Amniotic epithelial cell (primary cell): ENCODE measurements at places on chromosomes 3 and 15.
A peak's percentile ranks its signal among the peaks of the same experiment; 100 is the strongest.

- DNase-seq: peak; percentile 22
Measured at GRCh38 chr15:87326269-87326668, 930.3 kb downstream of the NTRK3 start.

DNA sequence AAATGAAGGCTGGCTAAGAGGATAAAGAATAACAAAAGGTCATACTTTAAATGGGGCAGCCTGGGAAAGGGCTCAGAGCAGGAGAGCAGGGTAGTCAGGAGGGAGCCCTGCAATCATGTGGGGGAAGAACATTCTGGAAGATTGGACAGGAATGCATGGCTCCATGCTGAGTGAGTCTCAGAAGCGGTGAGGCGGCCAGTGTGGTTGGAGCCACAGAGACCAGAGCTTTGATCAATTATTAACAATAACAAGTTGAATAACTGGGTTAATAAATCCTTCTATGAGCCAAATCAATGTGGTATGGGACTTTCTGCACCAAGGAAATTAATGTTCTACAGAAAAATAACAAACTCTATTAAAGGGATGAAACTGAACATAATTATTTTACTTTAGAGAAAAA, 57.9 kb upstream of the DCUN1D1 start:
- no peak for DNase-seq

GRCh38 chr15:97350813-97351212, 609.7 kb upstream of the ARRDC4 start:
- DNase-seq: no peak

- DNase-seq: no peak
Measured at GRCh38 chr3:139533781-139534454, 5.6 kb downstream of the RBP1 start.

DNA sequence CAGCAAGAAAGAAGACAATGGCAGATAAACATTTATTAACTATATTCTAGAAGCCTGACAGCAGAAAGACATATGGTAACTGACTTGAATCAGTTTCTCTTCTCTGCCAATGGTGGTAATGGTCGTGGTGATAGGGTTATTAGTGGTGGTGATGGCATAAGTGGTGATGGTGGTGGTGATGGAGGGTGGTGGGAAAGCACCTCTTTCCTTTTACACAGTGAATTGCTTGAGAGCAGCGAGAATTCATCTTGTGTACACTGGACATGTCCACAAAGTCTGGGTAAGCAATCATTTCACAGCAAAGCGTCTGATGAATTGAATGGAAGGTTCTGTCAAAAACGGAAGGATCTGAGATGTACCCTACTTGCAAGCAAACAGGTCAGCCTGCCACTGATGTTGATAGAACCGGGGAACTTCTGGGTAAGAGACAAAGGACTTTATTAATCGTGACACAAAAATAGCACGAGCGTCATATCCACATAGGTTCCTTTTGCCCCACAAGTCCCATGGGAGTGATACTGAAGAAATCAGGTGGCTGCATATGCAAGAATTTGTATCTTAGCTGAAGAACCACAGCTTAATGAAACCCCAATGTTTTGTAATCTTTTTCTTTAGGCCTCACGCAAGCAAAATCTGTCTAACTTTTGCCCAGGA, 23.5 kb upstream of the TBC1D5 start:
- no peak for DNase-seq

DNA sequence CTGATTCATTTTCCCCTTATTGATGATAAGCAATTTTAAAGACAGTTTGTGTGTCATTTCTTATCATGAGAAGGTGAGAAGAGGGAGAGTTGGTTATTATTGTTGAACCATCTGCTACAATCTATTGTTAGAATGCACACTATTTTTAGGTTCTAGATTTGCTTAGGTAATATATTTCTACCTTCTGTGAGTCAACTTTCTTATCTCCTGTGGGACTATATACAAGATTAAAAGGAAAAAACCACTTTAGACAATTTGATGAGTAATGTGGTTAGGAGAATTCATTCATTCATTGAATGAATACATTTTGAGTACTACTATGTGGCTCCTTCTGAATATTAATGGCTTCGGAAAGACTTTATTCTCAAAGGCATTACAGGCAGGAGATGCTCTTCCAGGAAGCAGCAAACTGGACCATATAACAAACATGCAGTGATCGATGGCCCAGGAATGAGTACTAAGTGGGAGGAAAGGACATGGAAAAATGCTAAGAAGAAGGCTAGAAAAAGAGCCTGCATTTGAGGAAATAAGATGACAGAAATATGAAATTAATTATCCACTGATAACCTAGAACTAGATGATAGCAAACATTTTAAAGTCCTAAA, 22.4 kb downstream of the SPTSSB start:
- peak; percentile 57 for DNase-seq

DNA sequence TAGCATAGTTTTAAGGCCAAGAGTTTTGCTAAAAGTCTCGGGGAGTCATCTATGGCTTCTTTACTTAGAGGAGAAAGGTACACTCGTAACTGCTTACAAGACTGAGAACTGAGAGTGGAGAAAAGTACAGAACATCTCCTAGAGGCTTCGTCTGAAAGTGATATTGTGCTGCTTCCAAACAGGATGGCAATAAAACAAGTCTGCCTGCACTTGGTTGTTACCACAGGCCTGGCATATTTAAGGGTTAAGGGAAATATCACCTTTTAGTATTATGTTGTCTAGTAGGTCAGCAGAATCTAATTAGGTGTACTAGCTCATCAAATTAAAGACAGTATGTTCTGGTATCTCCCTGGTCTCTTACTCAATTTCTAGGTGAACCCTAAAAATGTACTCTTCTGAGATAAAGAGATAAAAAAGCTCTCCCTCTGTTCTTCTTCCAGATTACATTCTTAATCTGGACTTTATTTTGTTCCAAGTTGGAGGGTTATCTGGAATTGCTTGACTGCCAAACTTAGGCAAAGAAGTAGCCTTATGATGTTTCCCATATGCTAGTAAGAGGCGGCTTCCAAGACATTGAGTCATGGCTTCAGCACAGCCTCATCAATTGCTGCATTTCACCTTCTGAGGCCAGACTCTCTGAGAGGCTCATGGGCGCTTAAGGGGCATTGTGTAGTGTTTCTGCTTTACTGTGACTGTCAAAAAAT, 181.3 kb downstream of the LSAMP start:
- DNase-seq: peak; percentile 2

DNA sequence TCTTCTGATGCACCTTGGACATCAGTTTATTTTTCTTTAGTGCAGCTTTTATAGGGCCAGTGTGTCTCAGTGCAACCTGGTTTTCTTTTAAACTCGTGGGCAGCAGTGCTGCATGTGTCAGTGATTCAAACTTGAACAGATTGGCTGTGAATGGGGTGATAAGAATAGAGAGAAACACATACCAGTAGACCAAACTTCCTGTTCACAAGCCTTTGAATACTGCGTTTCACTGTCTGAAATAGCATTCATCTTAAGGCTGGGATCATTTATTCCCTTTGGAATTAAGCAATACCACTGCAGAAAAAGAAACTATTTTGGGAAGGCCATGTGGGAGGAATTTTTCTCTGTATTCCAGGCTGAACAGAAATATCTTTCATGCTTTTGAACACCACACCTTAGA, 51.7 kb downstream of the PHLDB2 start:
- DNase-seq: peak; percentile 95

DNA sequence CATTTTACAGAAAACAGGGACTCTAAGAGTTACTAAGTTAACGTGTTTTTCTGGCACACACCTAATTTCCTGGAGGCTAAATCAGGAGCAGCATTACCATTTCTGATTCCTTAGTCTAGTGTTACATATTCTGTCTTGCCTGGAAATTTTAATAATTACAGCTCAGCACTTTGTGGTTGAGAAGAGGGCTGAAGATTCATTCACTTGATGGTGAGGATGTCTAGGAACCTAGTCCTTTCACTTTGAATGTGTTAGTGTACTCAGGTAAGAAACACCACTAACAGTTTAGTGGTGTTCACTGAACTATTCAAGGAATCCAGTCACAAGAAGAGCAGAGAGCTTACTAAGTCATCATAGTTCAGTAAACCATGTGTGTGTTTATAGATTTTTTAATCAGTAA, 102.8 kb downstream of the STT3B start:
- no peak for DNase-seq

GRCh38 chr3:4418156-4418555, 48.9 kb downstream of the SUMF1 start:
- no peak for DNase-seq

DNA sequence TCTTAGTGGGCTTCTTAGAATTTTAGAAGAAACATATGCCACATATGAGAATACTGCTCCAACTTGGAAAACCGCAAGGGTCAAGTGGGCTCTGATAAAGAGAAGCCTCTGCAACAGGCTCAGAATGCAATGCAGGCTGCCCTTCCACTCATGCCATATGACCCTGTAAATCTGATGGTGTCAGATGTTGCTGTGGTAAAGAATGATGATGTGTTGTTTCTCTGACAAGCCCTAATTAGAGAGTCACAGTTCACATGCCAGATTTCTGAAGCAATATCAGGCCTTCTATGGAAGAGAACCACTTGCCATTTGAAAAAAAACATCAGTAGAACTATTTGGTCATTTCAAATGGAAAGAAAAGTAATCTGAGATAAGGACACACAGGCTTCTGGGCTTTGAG, 749.6 kb downstream of the AGBL1 start:
- DNase-seq: no peak

DNA sequence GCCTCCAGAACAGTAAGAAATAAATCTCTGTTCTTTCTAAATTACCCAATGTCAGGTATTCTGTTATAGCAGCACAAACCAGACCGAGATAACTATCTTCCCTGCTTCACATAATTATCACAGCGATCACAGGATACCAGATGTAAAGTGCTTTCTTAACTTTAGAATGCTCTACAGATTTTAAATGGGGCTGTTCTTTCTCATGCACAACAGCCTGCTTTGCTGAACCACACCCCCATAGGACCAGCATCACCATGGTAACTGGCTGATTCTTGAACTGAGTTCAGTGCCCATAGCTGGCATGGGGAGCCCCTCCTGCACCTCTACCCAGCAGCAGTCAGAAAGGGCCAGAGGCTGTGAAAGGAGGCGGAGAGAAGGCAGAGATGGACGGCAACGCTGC, 7.8 kb downstream of the CD80 start:
- no peak for DNase-seq

DNA sequence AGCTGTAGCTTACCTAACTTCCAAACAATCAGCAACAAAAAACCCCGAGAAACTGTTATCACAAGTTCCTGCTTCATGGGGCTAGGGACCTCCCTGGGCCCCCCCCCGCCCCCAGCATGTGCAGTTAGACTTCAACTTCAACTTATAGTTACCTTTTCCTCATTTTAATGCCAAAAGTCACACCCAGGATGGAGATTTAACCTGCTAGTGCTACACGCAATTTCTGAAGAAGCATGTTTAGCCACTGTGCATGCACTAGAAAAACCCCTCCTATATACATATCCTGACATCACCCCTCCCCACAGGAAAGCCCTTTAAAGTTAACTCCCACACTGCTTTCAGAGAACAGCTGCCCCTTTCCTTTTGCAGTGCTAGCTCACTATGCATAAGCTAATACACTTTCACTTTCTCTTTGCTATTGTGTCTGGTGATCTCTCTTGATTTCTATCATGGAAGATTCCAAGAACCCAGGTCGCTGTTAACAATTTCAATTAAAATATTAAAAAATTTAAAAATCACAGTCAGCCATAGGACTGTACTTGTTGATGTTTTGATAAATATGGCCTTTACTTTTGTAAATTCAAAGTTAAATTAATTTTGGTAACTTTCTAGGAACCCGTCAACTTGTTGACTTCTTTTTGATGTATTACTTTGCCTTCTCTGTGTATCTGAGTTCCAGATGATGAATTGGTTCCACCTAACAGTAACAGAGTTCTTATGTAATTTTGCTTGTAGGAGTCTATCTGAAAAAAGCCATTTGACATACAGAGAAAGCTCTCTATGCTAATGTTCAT, 75.2 kb upstream of the ACAD9 start:
- DNase-seq: peak; percentile 64

GRCh38 chr3:41963823-41964222, 1.9 kb upstream of the ULK4 start:
- no peak for DNase-seq

GRCh38 chr3:74041068-74041675, 416.4 kb upstream of the PDZRN3 start:
- no peak for DNase-seq

DNA sequence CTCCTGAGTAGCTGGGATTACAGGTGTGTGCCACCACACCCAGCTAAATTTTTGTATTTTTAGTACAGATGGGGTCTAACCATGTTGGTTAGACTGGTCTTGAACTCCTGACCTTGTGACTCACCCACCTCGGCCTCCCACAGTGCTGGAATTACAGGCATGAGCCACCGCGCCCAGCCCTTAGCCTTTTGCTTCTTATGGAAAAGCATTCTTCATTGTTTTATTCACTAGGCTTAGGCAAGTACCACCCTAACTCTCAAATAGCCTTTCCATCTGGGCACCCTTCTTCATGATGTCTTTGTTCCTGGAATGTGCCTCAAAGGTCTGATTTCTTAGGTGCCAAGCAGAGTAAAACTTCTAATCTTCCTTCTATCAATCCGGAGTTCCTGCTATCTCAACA, 641.8 kb downstream of the FHIT start:
- no peak for DNase-seq

GRCh38 chr15:47293466-47294162, 423.7 kb upstream of the SEMA6D start:
- peak; percentile 98 for DNase-seq

DNA sequence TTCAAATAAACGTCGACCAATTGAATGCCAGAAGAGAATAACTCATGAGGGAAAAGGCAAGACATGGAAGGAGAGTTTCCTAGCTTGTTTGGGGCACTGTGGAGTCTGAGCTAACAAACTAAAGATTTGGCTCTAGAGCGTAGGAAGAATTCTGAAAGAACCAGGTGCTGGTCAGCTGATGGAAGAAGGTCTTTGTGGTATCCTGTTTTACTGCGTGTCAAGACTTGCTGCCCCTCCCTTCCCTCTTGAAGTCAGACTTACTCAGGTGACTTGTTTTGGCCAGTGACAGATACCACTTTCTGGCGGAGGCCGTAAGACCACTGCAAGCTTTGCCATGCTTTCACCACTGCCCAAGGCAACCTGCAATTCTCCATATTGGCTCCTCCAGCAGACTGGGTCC, 673 bp upstream of the HCLS1 start:
- no peak for DNase-seq

- DNase-seq: no peak
Measured at GRCh38 chr3:61954097-61954540, 392.7 kb downstream of the PTPRG start.
